Esophagus muscularis mucosa (tissue), 4 donors: ENCODE measurements at places on chromosomes 2 and 18. TPM values are rescaled to one million over a fixed set of nuclear protein-coding genes. Genes with fewer than 3 reads are reported as not detected.
A peak's percentile ranks its signal among the peaks of the same experiment; 100 is the strongest.

CD8A gene
- 1.0 TPM for total RNA-seq

DNA sequence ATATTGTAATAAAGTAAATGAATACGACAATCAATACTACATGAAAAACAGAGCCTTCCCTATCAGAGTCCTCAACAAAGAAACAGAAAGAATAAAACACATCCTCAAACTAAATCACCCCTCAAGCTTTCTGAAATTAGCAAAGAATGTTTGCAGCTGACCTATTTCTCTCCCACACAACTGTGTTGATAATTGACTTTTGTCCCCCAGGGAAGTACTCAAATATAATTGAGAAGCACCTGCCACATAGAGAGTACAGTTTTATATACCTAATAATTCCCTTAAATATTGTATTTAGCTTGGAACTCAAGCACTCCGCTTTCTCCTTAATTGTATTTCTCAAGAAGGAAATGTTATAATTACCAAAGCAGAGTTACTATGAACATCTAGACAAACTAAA, 12.6 kb downstream of the CACNB4 start:
- no peak overlapping the region for H3K4me3 ChIP-seq
- no peaks in the 10 kb centered on the region for H3K27me3 ChIP-seq
- no peak for DNase-seq
- H3K36me3 ChIP-seq, result no peaks in the 10 kb centered on the region

GRCh38 chr2:27051902-27052645, 606 bp downstream of the AGBL5 start:
- peak overlapping the region; percentile 96 for H3K27ac ChIP-seq
- no peaks in the 10 kb centered on the region for H3K27me3 ChIP-seq
- H3K4me3 ChIP-seq, result peak overlapping the region; percentile 99
- peaks cover 15% of the 10 kb centered on the region for H3K36me3 ChIP-seq
- DNase-seq, result no peak
- peaks cover 43% of the 10 kb centered on the region for H3K4me1 ChIP-seq

- H3K27me3 ChIP-seq, result no peaks in the 10 kb centered on the region
- no peaks in the 10 kb centered on the region for H3K4me1 ChIP-seq
- no peak for DNase-seq
- no peak overlapping the region for H3K27ac ChIP-seq
- no peaks in the 10 kb centered on the region for H3K36me3 ChIP-seq
Observed at GRCh38 chr2:224776795-224777558, 60.8 kb upstream of the CCDC195 start.

TANC1 gene
- 52.7 TPM for total RNA-seq
